ENCODE measurements at places on chromosomes 16 and 17.

GRCh38 chr16:26913851-26914250 is 152.9 kb upstream of the C16orf82 start:
- DNase-seq = no peak

- DNase-seq = no peak
Observed at GRCh38 chr16:4510747-4511426, 27.7 kb downstream of the CDIP1 start.

DNA sequence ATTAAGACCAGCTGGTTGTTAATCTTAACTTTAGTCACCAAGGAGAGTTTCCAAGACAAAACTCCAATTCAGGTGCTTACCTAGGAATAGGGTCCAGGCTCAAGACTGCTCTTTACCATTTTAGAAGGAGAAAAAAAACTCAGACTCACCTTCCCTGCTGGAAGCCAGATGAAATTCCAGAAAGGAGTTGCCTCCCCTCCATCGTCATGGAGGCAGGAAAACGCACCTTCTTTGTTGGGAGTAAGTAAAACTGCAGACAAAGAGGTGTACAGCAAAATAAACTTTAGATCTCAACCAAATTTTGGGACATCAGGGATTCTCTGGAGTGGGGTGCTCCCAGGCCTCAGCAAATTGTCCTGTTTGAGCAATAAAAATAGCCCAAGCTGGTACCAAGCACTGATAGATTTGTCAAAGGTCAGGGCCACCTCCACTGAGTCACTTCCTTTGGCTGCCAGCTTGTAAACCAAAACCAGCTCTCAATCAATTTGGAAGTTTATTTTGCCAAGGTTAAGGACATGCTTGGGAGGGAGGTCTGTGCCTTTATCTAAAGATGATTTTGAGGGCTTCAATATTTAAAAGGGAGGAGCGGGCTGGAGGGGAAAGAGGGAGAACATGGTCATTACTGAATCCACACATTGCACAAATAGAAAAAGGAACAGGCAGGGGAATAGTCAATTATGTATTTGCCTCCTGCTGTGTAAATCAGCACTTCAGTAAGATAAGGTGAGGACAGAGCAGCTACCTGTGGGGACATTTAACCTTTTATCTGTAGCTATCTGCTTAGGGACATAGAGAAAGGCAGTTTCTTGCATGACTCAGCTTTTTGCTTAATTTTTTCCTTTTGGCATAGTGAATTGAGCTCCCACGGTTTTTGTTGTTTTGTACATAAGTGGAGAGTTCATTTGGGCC is 1.5 kb upstream of the ALDH3A2 start:
- no peak for DNase-seq

DNA sequence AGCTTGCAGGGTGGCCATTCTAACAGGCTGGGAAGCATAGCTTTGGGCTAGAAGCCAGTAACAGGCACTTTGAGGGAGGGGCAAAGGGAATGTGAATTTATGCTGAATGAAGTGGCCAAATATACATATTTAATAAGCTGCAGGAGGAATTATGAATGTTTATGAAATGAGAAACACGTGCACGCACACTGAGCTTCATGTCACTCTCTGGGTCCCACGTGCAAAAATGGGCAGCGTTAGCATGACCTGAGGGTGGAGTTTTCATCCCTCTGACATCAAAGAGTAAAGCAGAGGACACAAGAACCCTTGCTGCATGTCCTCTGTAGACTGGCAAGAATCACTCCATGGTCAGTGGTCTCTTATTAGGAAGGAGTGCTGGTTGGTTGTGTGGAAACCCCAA is 337.0 kb downstream of the UTP18 start:
- no peak for DNase-seq

DNA sequence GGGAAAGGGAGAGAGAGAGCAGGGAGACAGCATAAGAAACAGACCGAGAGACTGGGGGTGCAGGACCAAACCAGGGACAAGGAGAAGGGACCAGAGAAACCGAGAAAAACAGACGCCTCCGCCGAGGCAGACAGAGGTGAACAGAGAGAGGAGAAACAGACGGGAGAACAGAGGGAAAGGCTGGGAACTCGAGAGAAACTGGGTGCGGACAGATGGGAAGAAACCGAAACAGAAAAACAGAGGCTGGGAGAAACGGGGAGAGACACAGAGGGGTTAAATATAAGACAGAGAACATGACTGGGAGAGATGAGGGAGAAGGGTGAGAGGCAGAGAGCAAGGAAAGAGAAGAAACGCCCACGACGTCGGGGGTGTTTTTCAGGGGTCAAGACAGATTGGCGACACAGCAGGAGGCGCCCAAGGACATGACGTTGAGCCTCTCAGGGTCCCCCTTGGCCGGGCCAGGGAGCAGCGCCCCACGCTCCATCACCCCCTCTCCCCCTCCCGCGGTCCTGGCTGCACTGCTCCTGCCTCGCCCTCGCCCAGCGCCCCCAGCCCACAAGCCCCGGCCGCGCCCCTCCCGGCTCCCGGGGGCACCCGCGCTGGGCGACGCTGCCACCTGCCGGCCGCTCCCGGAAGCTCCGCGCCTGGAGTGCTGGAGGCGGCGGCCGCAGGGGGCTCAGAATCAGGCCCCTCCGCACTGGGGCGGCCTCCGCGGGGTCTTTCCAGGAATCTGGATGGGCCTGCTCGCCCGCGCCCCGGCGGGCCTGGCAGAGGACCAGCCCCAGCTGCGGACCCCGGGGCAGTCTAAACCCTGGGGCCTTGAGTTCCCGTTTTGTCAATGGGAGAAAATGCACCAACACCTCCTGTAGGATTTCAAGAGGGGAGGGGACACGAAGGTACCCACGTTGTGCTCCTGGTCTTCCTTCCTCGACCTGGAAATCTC is 1.3 kb upstream of the TMEM92 start:
- DNase-seq = no peak

DNA sequence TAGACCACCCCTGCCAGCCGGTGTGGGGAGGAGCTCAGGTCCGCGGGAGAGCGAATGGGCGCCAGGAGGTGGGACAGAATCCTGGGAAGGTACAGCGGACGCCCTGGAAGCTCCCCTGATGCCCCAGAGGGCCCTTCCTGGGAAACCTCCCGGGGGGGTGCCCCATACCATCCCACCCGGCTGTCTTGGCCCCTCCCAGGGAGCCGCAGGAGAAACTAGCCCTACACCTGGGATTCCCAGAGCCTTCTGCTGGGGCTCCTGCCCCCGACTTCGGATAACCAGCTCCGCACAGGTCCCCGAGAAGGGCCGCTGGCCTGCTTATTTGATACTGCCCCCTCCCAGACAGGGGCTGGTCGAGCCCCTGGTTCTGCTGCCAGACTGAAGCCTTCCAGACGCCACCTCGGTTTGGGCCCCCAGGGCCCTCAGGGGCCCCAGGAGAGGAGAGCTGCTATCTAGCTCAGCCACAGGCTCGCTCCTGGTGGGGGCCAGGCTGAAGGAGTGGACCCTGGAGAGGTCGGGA is 3.0 kb upstream of the CBX4 start:
- no peak for DNase-seq

DNA sequence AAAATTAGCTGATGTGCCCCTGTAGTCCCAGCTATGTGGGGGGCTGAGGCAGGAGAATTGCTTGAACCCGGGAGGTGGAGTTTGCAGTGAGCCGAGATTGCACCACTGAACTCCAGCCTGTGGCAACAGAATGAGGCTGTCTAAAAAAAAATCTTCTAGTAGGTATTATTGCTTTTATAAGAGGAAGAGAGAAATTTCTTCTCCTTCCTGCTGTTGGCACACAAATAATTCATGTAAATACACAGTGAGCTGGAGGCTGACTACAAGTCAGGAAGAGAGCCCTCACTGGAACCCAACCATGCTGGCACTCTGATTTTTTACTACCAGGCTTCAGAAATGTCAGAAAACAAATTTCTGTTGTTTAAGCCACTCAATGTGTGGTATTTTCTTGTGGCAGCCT is 6.7 kb downstream of the PRDM7 start:
- no peak for DNase-seq

- DNase-seq = no peak
Observed at GRCh38 chr17:15882777-15883176, 62.2 kb upstream of the ADORA2B start.

DNA sequence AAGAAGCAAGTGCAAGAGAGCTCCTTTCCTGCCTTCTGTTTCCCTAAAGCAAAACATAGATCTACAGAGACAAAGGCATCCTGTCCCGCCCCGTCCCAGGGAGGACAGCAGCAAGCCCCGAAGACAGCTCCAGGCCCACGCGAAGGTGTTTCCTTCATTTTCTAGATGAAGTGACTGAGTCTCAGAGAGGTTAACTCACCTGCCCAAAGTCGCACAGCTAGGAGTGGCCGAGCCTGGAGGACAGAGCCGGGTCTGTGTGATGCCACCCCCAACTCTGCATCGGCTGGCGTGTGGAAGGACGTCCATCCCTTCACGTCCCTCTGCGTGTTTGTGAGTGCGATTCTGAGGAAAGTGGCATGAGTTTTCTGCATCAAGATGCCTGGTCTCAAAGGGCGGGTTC is 187.2 kb upstream of the CHMP6 start:
- no peak for DNase-seq

DNA sequence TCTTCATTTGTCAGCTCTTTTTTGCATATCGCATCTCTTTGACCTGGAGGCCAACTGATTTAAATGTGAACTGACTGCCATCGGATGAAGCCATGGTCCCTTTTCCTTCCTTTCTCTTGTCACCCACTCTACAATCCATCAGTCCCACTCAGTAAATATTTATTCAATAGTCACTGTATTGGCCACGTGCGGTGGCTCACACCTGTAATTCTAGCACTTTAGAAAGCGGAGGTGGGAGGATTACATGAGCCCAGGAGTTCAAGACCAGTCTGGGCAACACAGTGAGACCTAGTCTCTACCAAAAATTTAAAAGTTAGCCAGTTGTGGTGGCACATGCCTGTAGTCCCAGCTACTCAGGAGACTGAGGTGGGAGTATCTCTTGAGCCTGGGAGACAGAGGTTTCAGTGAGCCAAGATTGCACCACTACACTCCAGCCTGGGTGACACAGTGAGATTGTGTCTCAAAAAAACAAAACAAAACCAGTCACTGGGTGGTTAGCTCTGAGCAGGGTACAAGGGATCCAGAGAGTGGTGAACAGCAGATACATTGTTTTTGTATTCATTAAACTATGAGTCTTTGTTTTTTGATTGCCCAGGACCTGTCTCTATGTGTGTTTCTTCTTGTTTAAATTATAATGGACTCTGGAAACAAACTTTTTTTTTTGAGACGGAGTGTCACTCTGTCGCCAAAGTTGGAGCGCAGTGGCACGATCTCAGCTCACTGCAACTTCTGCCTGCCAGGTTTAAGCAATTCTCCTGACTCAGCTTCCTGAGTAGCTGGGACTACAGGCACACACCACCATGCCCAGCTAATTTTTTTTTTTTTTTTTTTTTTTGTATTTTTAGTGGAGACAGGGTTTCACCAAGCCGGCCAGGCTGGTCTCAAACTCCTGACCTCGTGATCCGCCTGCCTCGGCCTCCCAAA is 6.9 kb downstream of the PHAF1 start:
- no peak for DNase-seq

- no peak for DNase-seq
Observed at GRCh38 chr16:27929818-27930217, 133.7 kb downstream of the GSG1L start.

GRCh38 chr16:54422569-54422978 is 136.0 kb upstream of the IRX3 start:
- DNase-seq = no peak

DNA sequence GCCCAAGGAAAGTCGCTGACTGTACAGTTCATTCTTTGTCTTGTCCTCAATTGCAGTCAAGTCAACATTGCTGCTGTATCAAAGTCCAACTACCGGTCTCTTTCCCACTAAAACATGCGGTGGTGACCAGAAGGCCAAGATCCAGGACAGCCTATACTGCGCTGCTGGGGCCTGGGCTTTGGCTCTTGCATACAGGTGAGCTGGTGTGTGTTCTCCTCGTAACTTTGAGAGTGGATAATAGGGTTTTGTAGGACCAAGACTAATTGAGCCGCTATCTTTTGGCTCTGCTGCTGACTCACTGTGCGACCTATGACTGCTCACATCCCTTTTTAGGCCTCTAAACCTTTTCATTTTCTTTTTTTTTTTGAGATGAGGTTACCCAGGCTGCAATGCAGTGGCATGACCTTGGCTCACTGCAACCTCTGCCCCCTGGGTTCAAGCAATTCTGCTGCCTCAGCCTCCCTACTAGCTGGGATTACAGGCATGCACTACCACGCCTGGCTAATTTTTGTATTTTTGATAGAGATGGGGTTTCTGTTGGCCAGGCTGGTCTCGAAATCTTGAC is 38.7 kb downstream of the PHKB start:
- no peak for DNase-seq

DNA sequence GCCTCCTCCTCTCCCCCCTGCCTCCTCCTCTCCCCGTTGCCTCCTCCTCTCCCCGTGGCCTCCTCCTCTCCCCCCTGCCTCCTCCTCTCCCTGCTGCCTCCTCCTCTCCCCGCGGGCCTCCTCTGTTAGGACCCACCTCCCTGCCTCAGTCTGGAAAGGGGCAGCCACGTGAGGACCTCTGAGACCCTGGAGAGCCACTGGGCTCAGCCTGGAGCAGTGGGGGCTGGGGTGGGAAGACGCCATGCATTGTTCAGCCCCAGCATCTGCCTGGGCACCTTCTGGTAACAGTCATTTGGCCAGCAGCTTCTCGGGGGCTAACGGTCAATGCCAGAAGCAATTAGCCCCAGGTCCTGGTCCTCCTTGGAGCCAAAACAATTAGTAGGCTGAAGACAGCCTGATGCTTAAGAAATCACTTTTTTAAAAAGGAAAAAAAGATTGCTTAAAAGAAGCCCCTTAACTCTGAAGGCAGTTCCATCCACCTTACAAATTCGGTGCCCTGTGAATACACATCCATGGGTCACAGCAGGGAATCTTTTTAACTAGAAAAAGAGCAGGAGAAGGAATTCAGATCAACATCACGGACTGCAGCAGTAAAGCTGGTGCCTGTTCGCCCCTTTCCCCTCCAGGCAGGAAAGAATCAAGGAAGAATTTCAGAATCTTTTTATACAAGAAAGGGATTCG is 29.8 kb downstream of the NXN start:
- DNase-seq = no peak

DNA sequence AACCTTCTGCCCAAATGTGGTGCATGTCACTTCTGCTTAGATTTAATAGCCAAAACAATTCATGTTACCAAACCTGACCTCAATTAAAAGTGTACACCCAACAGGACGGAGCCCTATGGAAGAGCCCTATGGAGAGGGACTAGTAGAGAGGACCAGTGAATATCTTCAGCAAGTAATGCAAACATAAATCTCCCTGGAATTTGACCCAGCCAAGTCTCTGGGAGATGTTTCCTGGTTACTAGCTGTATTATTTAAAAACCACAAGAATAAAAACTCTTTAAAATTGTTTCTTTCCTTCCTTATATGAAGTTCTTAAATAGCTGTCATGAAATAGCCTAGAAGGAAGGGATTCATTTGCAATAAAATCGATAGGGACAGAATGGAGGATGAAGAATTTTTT is 255.8 kb downstream of the CDH11 start:
- no peak for DNase-seq

- DNase-seq = no peak
Observed at GRCh38 chr16:57444711-57445110, 2.5 kb downstream of the CIAPIN1 start.

GRCh38 chr17:82438401-82439193 is 12.0 kb downstream of the CYBC1 start:
- no peak for DNase-seq

- DNase-seq = no peak
Observed at GRCh38 chr16:12489357-12489990, 314.2 kb downstream of the CPPED1 start.
